ENCODE measurements at places on chromosomes 16 and 17.

GRCh38 chr16:66920924-66921680, 2.4 kb upstream of the CDH16 start:
- DNase-seq: no peak

DNA sequence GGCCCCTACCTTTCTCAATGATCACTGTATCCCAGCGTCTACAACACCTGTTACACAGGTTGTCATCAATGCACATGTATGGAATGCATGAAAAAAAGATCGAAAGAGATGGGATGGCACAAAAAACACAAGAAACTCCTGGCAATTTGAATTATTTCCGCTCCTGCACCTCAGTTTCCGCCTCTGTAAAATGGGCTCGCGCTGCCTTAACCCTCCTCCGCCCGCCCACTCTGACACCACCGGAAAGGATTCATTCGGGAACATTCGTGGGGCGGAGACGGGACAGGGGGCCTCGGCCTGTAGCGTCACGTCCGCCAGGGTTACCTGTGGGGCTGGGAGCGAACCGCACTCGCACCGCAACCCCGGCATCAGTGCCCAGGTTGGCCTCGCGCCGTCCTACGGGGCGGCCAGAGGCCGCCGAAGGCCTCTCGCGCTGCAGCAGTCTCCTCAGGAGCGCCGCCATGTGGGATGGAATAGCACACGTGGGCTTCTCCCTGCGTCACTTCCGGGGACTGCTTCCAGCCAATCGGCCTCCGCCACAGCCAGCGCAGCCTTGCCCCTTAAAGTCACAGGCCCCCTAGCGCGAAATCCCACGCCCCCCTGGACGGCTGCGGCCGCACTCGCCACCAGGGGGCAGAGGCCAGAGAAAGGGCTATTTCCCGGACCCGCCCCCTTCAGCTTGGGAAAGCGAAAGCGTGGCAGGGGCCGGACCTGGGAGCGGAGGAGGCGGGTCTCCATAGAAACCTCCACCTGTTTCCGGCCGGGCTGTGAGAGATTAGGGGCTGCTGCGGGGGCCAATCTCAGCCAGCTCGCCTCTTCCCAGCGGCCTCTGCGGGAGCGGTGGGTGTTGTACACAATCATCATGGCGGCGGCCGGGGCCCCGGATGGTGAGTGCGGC, at the start of the genes EARS2 and UBFD1:
Gene EARS2 (minus strand): TSS at position 470 of the 898 bp plus-strand sequence. CDS start 7 bp downstream, at position 463.
Gene UBFD1 (plus strand): TSS at position 847 of the 898 bp plus-strand sequence. CDS start 16 bp downstream, at position 863.
- peak; percentile 95 for DNase-seq

- no peak for DNase-seq
These were observed 41.4 kb upstream of the FBXO47 start for GRCh38 chr17:39008633-39009032.

- no peak for DNase-seq
These were observed 7.7 kb downstream of the CDH5 start for GRCh38 chr16:66374176-66374575.

- no peak for DNase-seq
These were observed 2.5 kb upstream of the ABCC12 start for GRCh38 chr16:48158296-48158695.

DNA sequence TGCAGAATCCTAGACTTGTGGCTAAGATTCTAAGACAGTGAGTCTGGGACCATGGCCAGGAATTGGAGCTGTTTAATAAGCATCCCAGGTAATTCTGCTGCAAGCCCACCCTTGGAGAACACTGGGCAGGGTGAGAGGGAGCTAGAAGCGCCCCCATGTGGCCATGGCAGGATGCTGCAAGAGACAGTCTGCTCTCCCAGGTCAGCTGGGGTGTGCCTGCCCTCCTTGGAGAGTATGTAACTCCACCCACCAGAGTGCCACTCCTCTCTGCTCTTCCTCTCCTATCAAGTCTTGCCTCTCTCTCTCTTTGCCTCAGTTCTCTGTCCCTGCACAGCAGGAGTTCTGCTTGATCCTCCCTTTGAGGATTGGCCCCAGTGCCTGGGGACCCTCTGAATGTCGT, 14.9 kb downstream of the RCVRN start:
- no peak for DNase-seq

DNA sequence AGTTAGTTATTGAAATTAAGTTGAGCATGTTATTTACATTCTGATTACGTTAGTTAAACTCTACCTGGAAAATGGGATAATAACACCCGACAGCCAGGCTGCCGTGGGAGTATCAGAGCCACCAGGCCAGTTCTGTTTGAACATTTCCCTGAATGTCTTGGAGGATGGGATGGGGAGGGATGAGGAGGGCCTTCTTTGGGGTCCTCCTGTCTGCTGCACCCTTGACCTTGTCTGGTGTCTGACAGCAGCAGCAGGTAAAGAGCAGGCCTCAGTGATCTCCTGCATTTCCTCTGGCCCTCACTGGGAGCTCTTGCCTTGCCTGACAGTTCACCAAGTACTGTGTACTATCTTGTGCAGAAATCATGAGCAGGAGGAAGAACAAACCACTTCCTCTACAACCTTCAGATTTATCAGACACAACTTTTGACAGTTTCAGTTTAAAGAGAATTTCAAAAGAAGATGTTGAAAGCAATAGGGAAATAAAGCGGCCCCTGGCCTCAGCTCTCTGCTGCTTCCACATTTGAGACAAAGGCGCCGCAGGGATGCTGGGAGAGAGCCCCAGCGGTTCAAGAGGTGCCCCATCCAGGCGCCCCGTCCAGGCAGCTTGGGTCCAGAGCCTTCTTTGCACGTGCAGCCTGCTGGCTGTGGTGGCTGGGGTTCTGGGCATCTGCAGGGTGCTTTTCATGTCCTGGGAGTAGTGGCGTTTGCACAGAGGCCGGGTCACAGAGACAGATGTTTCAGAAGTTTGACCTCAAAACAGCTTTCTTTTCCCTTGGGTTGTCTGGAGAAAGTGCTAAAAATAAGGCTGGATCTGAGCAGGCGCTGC, 25.3 kb downstream of the CMIP start:
- DNase-seq: no peak

- no peak for DNase-seq
These were observed 5.9 kb downstream of the BAHCC1 start for GRCh38 chr17:81400996-81401722.

GRCh38 chr17:8979715-8980114, 14.2 kb upstream of the PIK3R5 start:
- no peak for DNase-seq

- DNase-seq: peak; percentile 1
These were observed 43.0 kb upstream of the TANGO6 start for GRCh38 chr16:68800257-68800875.

GRCh38 chr17:36004594-36005108, 3.3 kb upstream of the CCL15 start:
- DNase-seq: no peak

- DNase-seq: no peak
These were observed 1108.0 kb downstream of the CDH11 start for GRCh38 chr16:64013856-64014255.

DNA sequence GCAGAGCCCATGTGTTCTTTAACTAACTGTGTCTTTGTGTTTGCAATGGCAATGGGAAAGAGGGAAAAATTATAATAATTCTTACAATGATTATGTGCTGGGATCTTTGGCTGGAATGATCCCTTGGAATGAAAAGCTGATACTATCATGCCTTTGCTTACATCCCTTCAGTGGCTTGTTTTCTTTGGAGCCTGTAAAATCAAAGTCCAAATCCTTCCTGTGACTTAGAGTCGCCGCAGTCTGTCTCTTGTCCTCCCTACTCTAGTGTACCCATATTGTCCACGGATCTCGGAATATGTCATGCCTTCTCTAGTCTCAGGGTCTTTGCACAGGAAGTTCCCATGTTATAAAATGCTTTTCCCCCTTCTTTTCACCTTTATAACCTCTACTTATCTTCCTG, 111.7 kb upstream of the MAF start:
- DNase-seq: no peak

DNA sequence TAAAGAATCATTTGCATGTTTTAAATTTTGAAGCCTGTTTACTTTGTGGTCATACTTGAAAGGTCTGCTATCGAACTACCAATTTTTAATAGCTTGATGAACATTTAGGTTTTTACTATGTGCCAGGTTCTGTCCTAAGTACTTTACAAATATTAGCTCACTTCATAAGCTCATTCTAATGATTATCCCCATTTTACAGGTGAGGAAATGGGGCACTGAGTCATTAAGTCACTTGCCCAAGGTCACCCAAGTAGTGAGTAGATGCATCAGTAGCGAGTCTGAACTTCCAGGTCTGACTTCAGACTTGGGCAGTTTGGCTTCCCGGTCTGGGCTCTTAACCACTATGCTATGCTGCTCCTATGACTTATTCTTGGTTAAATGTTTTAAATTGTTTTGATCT, 4.0 kb downstream of the NDEL1 start:
- no peak for DNase-seq

DNA sequence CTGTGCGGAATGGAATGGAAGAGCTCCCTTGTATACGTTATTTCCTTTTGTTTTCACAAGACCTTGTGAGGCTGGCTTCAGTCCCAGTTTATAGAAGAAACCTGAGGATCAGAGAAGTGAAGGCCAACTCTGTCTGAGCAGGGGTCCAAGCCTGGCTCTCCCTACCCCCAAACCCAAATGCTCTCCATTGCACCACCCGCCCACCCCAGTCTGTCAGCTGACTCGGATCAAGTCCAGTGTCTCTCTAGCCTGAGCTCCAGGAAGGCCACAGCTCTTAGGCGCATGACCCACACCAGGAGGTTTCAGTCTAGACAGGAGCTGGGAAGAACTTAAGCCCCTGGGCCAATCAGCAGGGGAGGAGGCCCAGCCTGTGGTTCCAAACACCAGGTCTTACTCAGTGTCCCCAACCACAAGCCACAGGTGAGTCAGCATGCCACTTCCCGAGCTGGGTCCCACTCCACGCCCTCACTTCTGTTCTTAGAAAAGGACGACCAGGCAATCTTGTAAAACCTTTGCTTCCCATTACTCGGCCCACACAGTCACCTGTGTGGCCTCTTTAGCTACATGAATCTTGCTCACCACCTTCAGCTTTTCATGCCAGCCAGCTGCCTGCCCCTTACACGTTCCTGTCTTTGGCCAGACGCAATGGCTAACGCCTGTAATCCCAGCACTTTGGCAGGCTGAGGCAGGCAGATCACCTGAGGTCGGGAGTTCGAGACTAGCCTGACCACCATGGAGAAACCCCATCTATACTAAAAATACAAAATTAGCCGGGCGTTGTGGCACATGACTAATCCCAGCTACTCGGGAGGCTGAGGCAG, 27.8 kb downstream of the TK2 start:
- DNase-seq: no peak

- no peak for DNase-seq
These were observed 9.4 kb upstream of the CMTM4 start for GRCh38 chr16:66705790-66706505.

- DNase-seq: no peak
These were observed 155.4 kb upstream of the FOXF1 start for GRCh38 chr16:86354641-86355513.

DNA sequence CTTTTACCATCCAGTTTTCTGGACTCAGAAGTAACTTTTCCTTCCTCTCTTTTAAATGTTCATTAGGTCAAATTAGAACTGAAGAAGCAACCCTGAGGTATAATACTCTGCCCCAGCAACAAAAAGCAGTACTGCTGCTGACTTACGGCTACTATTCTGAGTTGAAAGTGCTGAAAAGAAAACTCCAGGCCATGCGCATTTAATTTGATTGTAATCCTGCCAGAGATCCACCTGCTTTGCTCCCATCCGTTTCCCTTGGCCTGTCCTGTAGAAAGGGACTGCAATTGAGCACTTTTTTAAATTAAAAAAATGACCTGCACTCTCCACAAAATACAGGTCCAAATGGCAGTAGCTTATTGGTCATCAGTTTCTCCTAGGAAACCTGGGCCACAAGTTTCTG, 61.6 kb downstream of the PITPNC1 start:
- no peak for DNase-seq

DNA sequence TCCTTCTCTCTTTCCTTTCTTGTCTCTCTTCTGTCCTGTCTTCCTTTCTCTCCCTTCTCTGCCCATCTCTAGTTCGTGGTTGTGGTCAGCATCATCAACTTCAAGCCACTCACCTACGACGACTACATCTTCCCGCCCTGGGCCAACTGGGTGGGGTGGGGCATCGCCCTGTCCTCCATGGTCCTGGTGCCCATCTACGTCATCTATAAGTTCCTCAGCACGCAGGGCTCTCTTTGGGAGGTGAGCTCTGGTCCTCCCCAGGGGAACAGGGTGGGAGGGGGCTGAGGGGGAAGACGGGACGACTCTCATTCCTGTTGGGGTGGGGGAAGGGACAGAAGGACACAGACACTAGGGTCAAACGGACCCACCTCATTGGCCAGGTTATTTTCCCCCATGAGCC, 44.3 kb downstream of the SLC6A2 start:
- DNase-seq: no peak

GRCh38 chr17:35801583-35802224, 6.3 kb upstream of the MMP28 start:
- DNase-seq: no peak

GRCh38 chr17:47188271-47188875, 722 bp downstream of the CDC27 start:
- DNase-seq: no peak

DNA sequence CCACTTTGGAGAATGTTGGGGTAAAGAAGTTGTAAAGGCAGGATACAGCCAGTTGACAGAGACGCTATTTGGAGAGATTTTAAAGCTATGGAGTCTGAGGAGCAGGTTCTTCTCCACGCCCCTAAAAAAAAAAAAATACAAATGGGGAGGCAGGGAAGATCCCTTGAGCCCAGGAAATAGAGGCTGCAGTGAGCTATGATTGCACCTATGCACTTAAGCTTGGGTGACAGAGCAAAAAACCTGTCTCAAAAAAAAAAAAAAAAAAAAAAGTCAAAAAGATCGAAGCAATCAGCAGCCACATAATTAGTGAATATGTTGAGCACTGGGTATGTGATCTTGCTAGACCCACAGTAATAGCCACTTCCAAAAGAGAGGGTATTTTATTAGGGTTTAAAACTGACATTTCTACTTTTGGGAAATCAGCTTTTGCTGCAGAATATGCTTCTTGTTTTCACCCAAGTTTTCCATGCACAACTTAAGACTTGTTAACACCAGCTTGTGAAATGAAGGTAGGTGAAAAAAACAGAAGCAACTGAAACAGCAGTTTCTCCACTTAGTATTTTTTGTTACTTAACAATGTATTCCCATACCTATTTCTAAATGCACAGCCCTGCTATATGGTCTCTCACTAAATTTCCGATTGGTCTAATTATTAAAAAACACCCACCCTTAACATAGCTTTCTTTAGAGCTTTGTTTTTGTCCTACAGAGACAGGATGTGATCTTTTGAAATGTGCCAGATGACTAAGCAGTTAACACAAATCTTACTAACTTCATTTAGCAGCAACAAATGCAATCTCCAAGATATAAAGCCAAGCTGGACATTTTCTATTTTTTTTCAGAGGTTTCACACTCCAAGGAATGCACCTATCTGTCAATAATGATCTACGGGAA, 2.5 kb upstream of the ARL6IP1 start:
- DNase-seq: no peak
